ENCODE measurements at places on chromosomes 13 and 19.

GRCh38 chr13:101763191-101763590, 310.7 kb downstream of the ITGBL1 start:
- no peak for DNase-seq

GRCh38 chr19:13055213-13056051, 47.2 kb downstream of the LYL1 start:
- no peak for DNase-seq

DNA sequence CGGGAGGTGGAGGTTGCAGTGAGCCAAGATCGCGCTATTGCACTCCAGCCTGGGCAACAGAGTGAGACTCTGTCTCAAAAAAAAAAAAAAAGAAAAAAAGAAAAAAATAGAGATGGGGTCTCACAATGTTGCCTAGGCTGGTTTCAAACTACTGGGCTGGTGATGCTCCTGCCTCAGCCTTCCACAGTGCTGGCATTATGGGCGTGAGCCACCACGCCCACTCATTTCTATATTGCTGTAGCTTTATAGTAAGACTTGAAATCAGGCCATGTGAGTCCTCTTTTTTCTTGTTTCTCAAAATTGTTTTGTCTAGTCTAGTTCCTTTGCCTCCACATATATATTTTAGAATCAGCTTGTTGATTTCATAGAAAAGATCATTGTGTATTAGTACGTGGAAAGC, 18.3 kb downstream of the DNM2 start:
- DNase-seq: no peak

DNA sequence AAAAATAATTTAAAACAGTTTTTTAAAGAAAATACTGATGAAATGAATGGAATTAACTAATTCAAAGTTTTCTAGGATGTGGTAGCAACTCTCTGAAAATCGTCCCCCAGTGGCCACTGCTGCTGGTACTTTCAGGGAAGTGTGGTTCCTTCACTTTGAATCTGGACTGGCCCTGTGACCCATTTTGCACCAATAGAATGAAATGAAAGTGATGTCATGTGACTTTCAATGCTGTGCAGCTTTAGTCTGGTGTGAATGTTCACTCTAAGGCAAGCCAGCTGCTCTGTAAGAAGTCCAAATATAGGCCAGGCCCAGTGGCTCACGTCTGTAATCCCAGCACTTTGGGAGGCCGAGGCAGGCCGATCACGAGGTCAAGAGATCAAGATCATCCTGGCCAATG, 26.4 kb upstream of the HNRNPA1L2 start:
- DNase-seq: peak; percentile 31

DNA sequence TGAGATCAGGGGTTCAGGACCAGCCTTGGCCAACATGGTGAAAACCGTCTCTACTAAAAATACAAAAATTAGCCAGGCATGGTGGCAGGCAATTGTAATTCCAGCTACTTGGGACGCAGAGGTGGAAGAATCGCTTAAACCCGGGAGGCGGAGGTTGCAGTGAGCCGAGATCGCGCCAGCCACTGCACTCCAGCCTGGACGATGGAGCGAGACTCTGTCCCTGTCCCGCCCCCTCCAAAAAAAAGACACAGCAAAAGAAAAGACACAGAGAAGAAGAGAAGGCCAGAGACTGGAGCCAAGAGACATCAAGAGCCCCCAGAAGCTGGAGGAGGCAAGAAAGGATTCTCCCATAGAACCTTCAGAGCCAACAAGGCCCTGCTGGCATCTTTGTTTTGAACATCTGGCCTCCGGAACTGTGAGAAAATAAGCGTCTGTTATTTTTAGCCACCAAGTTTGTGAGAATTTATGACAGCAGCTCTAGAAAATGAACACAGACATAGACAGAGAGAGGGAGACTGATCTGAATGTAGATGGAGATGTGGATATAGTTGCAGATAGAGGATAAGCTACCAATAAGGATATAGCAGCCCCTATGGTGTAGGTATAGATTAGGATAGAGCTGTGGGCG, 25.7 kb upstream of the PNMA8B start:
- DNase-seq: no peak

- DNase-seq: no peak
These were observed 25.7 kb upstream of the IGFL4 start for GRCh38 chr19:46066471-46066870.

GRCh38 chr13:39811696-39812095, 156.2 kb downstream of the COG6 start:
- no peak for DNase-seq

Data from activated naive CD4-positive, alpha-beta T cell treated with anti-CD3 and anti-CD28 coated beads, Interleukin-2, amount 10 ng/mL, durations not matched to agents 7 days and 5 days (primary cell).